ENCODE measurements at places on chromosomes 4 and X. TPM values are rescaled to one million over a fixed set of nuclear protein-coding genes. Genes with fewer than 3 reads are reported as not detected.

- no peak for DNase-seq
Measured at GRCh38 chr4:155807021-155807420, 48.2 kb downstream of the GUCY1B1 start.

GRCh38 chr4:150265806-150266205, 187.6 kb downstream of the DCLK2 start:
- DNase-seq = no peak

DNA sequence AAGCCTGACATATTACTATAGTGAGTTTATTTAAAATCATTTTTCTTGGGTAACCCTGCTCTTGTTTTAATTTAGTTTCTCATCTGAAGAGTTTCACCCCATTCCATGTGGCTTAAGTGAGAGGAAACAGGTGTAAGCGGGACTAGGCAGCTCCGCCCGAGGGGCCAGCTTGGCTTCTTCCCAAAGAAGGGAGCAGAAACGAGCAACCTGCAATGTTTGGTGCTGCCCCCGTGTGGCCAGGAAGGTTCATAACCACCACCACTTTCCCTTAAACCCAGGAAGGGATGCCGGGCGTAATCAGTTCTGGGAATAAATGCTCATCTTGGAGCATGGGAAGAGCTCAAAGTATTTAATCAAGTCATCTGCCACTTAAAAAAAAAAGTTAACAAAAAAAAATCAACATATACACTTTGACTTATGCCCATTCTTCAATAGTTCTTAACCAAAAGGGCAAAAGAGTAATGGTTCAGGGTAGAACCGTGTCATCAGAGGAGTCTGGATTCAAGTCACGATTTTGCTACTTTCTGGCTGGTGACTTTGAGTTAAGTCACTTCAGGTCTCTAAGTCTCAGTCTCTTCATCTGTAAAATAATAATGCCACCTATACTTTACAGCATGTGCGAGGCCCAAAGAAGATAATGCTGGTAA, 147.9 kb downstream of the NSUN7 start:
- DNase-seq = peak; percentile 85

GRCh38 chr4:126954537-126955291, 678.0 kb upstream of the INTU start:
- DNase-seq = no peak

- no peak for DNase-seq
Measured at GRCh38 chrX:136220540-136220939, 30.7 kb downstream of the MAP7D3 start.

- DNase-seq = no peak
Measured at GRCh38 chr4:106186201-106186600, 129.8 kb downstream of the TBCK start.

DNA sequence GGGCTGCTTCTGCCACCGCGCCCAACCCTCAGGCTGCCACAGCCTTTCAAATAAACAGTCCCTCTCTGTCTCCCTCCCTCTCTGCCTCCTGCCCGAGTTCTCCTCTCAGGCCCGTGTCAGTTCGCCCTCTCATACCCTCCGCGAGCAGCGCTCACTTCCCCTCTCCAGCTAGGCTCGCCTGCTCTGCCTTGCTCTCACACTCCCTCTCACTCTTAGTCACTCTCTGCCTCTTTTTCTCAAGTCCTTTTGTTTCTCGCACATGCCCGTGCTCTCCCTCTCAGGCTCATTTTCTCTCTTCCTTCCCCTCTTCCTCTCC, 3.2 kb downstream of the EFNB1 start:
- DNase-seq = peak; percentile 58

- DNase-seq = no peak
Measured at GRCh38 chrX:16827225-16827624, 41.0 kb downstream of the TXLNG start.

Gene SUV39H1
- polyA plus RNA-seq = 6.3 TPM

Data from SK-N-SH (cell line).